ENCODE measurements at places on chromosomes 1 and 21. TPM values are rescaled to one million over a fixed set of nuclear protein-coding genes. Genes with fewer than 3 reads are reported as not detected.

SELENBP1 gene
- total RNA-seq, result not detected

RPS27 gene
- 2,763 TPM for total RNA-seq

OR14A2 gene
- not detected for total RNA-seq

OR2T33 gene
- not detected for total RNA-seq

ANKRD45 gene
- total RNA-seq, result not detected

GUCA2B gene
- not detected for total RNA-seq

ERMAP gene
- 7.0 TPM for total RNA-seq

ARHGEF11 gene
- 2.8 TPM for total RNA-seq

LRRC71 gene
- total RNA-seq, result not detected

NR5A2 gene
- not detected for total RNA-seq

LCE2C gene
- not detected for total RNA-seq

FGR gene
- 452 TPM for total RNA-seq

RYR2 gene
- 1.2 TPM for total RNA-seq

PIGK gene
- total RNA-seq, result 25.4 TPM

AQP10 gene
- total RNA-seq, result not detected

HAO2 gene
- total RNA-seq, result not detected

SLC44A3 gene
- total RNA-seq, result 0.58 TPM
